GDM1 (cell line): ENCODE measurements at places on chromosomes 1 and 21.

DNA sequence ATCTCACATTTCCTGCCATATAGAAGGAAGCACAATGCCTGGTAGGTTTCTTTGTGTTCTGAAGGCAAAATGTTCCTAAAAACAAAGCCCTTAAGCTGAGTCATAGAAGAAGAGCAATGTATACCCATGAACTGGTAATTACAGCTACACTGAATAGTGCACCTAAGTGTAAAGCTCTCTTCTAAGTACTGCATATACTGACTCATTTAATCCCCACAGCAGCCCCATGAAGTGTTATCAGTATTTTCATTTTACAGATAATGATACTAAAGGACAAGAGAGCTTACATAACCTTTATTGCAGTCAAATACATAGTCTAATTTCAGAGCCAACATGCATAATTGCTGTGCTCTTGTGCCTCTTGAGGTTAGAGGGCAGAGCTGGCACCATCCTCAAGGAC lies 239.9 kb downstream of the DPYD start:
- no peak for DNase-seq

- DNase-seq = peak; percentile 17
These were observed 14.7 kb downstream of the INTS3 start for GRCh38 chr1:153742411-153743142.

GRCh38 chr1:64875101-64875500 lies 91.2 kb downstream of the JAK1 start:
- DNase-seq = no peak

GRCh38 chr1:44636688-44637598 lies 37.3 kb downstream of the TMEM53 start:
- no peak for DNase-seq

- no peak for DNase-seq
These were observed 288.8 kb downstream of the LTN1 start for GRCh38 chr21:28703861-28704260.

DNA sequence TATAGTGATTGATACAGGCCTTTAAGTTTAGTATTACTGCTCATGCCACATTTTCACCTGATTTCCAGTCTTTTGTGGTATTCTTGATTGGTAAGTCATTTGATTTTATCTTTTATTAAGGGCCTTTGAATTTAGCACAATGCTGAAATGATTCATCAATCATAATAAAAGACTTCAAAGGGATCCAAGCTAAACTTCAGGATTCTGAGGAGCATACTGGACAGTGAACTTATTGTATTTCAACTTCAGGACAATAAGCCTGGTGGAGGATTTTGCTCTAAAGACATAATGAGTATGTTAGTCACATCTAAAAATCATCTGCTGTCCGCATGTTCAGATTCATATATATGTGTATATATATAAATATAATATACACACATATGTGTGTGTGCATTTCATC lies 233.3 kb downstream of the SETD4 start:
- DNase-seq = no peak

DNA sequence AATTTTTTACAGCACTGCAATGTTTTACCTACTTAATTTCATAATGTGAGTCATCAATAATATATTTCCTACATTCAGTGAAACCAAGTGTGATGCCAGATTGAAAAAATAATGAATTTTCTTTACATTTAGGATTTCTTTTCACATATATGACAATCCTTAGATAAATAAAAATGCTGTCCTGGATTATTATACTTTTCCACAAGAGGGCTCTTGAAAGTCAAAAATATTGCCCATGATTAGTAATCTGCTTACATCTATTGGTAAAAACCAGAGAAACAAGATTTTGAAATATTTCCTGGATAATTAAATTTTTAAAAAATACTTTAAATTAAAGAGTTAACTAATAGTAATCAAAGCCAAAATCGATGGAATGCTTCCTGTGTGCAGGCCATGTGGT lies 86.8 kb upstream of the PLPPR4 start:
- no peak for DNase-seq

DNA sequence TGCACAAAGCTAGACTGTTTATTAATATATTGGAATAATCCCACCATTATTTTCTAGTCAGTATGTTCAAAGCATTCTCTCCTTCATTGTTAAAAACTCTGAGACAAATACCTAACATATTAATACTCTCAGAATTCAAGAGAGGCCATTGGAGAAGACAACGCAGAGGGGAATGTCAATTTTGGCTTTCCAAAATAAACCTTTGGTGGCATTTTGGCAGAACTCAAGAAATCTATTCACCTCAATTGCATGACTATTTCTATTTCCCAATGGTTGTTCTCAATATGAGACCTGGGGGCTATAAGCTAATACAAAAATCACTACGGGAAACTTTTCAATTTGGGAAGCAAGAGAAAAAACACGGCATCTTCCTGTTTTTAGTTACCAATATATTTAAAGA lies 58.5 kb downstream of the RUSC1 start:
- no peak for DNase-seq

DNA sequence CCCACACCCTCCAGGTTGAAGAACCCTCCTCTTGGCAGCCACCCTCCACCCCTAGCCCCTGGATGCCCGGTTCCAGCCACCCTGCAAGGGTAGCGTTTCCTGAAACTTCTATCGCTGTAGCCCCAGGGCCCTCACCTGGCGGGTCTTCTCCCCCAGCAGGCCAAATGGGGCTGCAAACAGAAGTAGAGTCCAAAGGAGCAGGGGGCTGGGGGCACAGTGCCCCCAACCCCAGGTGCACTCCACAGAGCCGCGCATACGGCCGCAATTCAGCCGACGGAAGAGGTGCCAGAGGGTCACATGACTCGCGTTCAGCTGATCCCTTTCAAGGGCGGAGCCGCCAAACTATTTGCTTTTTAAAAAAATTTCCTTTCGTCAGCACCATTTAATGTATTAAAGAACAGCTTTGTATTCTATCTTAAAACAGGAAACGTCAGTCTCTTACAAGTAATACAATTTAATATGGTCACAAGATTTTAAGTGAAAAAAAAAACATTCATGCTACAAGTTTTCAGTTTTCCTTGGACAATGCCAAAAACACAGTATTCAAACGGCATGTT lies at the start of gene GLMP:
GLMP (minus strand) TSS at position 289 of the 557 bp plus-strand sequence; CDS start at position 255, 34 bp downstream.
- DNase-seq = peak; percentile 7

- no peak for DNase-seq
These were observed at the start of gene HTR6 for GRCh38 chr1:19664453-19665185. HTR6 (plus strand) TSS chr1:19664875; CDS start chr1:19665754, 879 bp downstream.

GRCh38 chr1:244710474-244711062 lies 57.6 kb downstream of the DESI2 start:
- no peak for DNase-seq

GRCh38 chr1:89465201-89465600 lies 59.4 kb upstream of the LRRC8B start:
- no peak for DNase-seq

GRCh38 chr1:98975113-98975512 lies 29.5 kb downstream of the PLPPR5 start:
- no peak for DNase-seq

- no peak for DNase-seq
These were observed 75.1 kb downstream of the SIM2 start for GRCh38 chr21:36773995-36774394.

DNA sequence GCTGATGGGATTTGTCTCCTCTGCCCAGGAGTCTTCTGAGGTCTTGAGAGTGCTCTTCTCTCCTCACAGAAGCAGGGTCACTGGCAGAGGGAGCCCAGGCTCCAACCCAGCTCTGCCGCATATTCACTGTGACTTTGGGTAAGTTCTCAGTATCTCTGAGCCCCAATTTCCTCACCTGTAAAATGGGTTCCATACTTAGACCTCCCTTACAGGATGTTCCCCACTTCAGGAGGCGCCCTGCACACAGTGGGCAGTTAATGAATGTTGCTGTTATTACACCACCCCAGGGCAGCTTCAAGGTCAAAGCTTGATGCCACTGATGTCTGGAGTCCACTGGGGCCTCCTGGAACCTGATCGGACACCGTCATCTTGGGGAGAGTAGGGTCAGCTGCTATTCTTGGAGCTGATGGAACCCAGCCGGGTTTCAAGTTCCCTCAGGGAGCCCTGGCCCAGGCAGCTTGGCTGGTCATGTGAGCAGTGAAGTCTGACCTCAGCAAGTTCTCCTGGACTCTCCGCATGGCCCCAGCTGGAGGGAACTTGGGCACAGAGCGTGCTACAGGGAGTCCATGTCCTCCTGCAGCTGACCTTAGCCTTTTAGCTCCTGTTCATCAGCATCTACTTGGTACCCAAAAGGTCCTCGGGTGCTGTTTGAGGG lies 21.8 kb downstream of the COA7 start:
- DNase-seq = no peak

DNA sequence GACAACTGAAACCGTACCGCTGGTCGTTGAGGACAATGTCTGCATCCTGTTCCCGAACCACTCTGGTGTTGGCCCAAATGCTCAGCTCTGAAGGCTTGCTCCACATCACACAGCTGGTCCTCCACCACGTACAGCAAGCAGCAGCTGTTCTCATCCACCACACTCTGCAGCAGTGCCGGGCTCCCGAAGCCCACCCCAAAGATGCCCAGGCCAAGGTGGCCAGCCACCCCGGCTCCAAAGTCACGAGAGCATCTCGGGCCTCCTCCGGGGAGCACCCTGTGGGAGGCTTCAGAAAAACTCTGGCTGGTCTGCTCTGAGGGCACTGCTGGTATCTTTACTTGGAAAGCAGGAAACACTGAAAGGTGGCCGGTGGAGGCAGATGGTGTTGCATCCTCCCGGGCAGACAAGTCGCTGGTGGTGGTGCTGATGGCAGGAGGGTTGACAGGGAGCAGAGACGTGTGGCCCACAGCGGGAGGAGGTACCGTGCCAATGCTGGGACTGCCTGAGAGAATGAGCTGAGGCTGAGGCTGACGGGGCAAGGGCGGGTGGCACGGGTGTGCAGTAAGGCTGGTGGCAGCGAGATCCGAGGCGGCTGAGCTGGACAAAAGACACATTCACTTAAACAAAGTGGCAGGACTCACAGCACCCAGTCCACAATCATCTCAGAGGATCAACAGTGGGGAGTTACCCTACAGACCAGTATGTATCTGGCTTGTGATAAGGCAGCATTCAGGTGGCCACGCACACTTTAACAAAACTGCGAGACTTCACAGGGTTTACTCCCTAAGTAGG lies 6.5 kb upstream of the CCDC27 start:
- DNase-seq = no peak

GRCh38 chr1:35847935-35848565 lies 35.0 kb upstream of the AGO1 start:
- DNase-seq = no peak

GRCh38 chr1:225962440-225962975 lies 21.5 kb upstream of the LEFTY2 start:
- no peak for DNase-seq
